ENCODE measurements at places on chromosomes 1 and 21.

- DNase-seq: no peak
Measured at GRCh38 chr1:18749569-18749968, 109.9 kb downstream of the TAS1R2 start.

DNA sequence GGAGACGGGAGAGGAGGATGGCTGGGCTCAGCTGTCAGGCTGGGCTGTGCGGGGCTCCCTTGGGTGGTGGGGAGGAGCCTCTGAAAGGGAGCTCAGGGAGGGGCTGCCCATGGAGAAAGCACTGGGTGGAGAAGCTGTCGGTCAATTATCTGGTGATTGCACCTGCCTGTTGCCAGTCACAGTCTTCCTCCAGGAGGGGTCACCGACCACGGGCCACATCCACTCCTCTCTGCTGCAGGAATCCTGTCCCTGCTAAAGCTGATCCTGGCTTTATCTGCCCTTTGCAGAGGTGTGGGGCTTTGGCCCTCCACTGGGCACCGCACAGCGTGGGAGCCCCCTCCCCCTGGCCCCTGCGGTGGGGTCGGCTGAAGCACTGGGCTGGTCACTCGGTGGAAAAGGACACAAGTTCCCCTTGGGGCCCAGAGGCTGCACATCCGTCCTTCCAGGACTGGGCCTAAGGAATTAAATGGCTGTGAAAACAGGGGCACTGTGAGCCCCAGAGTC lies 21.8 kb upstream of the COL18A1 start:
- DNase-seq: no peak

GRCh38 chr1:232993555-232993954 lies 43.1 kb downstream of the NTPCR start:
- no peak for DNase-seq

DNA sequence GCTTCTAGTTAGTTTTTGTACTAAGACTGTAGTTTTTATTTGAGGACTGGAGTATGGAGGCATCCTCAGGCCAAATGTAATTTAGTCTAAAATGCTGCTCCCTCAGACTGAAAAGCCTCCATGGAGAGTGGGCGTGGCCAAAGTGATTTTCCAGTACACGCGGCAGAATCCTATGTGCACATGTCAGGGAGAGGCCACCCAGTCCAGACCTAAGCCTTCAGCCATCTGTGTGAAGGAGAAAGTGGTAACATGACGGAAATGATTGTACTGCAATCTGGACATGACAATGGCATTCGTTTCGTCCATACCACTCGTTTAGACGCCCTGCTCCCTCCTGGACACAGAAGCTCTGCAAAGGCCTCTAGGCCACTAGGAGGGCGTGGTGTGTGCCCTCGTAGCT lies 56.2 kb downstream of the PCP4 start:
- no peak for DNase-seq

GRCh38 chr1:77829851-77830250 lies 50.4 kb downstream of the MIGA1 start:
- DNase-seq: no peak

- DNase-seq: no peak
Measured at GRCh38 chr1:9376430-9376829, 83.7 kb downstream of the SPSB1 start.

GRCh38 chr1:55854911-55855310 lies 639.7 kb upstream of the USP24 start:
- DNase-seq: no peak

- DNase-seq: peak; percentile 78
Measured at GRCh38 chr1:201346337-201346939, 31.0 kb downstream of the TNNT2 start.

DNA sequence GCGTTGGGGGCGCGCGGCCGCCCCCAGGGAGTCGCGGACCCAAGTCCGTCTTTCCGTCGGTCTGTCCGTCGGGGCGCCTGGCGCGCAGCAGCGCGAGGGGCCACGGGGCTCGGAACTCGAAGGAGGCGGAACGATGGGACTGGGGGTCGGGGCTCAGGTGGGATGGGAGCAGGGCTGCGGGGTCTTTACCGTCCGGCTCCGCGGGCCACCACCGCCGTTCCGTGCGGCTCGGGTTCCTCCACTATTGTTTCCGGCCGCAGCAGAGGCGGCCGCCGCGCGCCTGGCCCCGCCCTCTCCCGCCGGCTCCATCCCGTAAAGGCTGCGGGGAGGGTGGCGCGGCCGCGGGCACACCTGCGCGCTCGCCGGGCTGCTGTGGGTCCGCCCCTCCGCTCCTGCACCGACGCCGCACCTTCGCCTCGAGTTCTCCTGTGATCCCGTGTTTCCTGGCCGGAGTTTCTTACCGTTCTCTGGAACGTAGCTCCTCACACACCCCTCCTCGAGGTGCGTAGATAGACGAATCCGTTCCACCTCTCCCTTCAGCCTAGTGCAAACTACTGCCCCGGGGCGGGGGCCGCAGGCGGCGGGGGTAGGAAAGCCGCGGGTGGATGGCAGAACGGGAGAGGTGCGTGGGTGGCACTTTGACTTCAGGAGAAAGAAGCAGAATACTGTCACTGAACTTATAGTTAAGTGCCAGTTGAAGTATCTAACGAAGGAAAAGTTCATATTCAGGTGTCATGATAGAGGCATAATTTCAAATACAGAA lies at the start of gene C21orf91:
C21orf91 (minus strand) TSS at position 243 of the 763 bp plus-strand sequence. CDS start 1,038 bp downstream, outside the sequence.
- DNase-seq: peak; percentile 86

DNA sequence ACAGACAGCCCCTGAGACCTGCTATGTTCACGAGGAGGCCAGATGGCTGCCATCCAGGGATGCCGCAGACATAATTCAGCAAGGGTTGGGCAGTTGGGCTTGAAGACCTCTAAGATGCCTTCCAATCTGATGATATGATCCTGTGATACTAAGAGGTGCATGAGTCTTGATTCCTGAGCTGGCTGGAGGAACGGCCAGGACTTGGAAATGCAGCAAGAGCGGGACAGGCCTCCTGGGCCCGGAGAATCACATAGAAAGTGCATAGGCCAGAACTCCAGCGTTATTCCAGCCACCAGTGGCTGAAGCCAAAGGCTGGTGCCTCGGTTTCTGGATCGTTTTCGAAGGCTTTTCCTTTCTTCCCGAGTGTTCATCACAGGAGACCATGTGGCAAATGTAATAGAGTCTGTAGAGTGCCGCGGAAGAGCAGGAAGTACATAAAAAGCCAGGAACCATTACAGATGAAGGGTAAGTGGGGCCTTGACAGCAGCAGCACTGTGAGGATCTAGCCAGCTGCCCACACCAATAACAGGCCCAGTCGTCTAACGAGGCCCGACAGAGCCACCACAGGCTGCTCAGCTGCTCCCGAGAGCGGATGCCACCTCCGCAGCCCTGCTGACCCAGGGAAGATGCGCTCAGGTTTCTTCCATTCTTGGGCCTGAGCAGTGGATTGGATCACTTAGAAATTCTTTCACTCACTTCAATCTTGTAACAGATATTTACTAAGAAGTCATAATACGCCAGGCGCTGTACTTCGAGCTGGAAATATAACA lies 14.0 kb upstream of the LHX4 start:
- DNase-seq: no peak

GRCh38 chr1:75733661-75734060 lies 9.2 kb downstream of the ACADM start:
- no peak for DNase-seq

GRCh38 chr1:1470626-1471388 lies 758 bp upstream of the ATAD3B start:
- peak; percentile 7 for DNase-seq

DNA sequence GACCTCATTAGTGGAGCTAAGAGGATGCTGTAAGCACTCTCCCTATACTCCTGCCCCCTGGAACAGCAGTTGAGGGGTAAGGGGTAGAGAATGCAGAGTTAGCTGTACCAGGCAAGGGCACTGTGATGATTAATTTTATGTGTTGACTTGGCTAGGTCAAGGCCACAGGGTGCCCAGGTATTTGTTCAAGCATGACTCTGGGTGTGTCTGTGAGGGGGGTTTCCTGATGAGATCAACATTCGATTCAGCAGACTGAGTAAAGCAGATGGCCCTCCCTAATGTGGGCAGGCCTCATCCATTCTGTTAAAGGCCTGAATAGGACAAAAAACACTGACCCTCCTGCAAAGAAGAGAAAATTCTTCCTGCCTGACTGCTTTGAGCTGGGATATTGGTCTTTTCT lies 110.8 kb downstream of the KCND3 start:
- DNase-seq: no peak

GRCh38 chr1:7418442-7419080 lies 352.5 kb upstream of the VAMP3 start:
- DNase-seq: no peak

DNA sequence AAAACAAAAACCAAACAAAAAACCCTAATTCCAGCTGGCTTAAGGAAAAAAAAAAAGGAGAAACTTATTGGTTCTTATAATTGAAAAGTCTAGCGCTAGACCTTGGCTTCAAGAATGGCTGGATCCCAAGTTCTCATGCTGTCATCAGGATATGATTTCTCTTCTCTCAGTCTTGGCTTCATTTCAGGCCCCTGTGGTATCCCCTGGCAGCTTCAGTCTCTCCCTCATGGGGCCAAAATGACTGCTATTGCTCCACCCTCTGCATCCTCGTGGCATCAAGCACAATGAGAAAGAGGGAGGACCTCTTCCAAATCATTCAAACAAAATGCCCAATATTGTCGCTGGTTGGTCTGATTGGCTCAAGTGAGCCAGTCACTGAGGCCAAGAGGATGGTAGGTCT lies 80.7 kb downstream of the GIPC2 start:
- no peak for DNase-seq

GRCh38 chr1:31796707-31797106 lies 19.1 kb downstream of the SPOCD1 start:
- no peak for DNase-seq

GRCh38 chr1:67978890-67979516 lies 71.4 kb downstream of the DIRAS3 start:
- peak; percentile 9 for DNase-seq

Measured in SK-MEL-5 (cell line).